T follicular helper cell (primary cell): ENCODE measurements at places on chromosomes 16 and 17.

DNA sequence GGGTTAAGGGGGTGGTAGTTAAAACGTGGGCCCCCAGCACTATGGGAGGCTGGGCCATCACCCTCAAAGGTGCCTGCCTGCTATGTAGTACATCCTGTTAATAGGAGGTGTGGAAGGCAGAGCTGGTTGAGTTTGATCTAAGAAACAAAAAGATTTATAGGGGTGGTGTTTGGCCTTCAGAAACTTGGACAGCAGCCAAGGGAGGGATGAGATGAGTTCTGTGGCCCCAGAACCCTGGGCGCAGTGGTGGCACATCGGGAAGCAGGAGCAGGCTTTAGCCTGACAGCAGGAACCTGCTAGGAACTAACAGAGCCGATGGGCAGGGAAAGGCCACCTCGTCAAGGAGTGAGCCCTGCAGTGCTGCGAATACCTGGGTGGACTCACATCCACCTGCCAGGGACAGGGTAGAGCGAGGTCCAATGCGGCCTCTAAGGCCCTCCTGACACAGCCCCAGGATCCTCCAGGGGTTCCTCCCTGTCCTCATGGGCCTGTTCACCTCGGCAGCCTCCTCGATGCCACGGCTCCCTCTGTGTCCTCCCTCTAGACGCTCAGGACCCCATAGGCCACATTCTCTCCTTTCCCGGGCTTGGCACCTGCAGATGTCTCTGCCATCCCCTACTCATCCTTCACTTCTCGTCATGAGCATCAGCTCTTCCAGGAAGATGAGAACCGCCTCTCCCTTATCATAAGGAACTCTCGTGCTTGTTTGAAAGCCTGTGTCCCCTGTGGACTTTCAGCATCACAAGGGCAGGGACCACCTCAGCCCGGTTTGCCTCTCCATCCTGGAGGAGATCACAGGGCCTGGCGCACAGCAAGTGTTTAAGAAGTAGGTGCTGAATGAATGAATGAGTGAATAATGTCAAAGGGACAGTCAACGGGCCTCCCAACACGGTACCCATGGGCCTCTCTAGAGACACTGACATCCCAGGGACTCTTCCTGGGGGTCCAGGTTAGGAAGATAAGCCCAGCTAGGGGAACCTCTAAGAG lies 103.5 kb upstream of the TNRC6C start:
- no peak for DNase-seq

DNA sequence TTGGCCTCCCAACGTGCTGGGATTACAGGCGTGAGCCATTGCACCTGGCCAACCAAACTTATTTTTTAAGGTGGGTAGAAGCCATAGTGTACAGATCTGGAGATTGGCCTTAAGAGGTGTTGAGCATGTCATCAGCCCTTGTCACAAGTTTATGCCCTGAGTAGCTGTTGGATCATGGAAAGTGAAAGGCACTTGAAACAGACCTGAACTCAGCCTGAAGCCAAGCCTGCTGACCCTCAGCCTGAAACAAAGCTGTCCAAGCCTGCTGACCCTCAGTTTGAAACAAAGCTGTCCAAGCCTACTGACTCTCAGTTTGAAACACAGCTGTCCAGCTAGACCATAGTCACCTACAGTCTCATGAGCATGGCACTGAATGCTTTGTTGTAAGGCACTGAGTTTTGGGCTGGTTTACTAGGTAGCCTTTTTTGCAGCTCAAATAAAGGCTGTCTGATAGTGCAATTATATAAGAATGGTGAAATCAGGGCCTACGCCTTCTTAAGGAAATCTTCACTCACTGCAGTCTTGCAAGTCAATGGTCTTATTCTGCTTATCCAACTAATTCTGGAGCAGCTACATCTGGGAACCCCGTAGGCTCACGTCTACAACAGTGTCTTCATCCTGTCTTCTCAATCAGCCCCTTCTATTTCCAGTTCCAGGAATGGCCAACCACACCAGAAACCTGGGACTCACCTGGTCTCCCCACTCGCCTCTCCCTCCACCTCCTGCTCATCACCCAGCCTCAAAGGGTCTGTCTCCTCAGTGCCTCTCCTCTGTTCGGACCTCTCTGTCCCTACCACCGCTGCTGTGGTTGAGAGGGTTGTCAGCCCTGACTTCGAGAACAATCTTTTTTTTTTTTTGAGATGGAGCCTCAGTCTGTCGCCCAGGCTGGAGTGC lies 2.9 kb upstream of the NPIPB15 start:
- no peak for DNase-seq

GRCh38 chr16:13314633-13315032 lies 413.2 kb downstream of the SHISA9 start:
- no peak for DNase-seq

DNA sequence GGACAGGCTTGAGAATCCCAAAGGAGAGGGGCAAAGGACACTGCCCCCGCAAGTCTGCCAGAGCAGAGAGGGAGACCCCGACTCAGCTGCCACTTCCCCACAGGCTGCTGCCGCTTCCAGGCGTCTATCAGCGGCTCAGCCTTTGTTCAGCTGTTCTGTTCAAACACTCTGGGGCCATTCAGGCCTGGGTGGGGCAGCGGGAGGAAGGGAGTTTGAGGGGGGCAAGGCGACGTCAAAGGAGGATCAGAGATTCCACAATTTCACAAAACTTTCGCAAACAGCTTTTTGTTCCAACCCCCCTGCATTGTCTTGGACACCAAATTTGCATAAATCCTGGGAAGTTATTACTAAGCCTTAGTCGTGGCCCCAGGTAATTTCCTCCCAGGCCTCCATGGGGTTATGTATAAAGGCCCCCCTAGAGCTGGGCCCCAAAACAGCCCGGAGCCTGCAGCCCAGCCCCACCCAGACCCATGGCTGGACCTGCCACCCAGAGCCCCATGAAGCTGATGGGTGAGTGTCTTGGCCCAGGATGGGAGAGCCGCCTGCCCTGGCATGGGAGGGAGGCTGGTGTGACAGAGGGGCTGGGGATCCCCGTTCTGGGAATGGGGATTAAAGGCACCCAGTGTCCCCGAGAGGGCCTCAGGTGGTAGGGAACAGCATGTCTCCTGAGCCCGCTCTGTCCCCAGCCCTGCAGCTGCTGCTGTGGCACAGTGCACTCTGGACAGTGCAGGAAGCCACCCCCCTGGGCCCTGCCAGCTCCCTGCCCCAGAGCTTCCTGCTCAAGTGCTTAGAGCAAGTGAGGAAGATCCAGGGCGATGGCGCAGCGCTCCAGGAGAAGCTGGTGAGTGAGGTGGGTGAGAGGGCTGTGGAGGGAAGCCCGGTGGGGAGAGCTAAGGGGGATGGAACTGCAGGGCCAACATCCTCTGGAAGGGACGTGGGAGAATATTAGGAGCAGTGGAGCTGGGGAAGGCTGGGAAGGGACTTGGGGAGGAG lies at the start of gene CSF3:
CSF3 (plus strand) TSS at position 436 of the 993 bp plus-strand sequence; CDS start at position 471, 35 bp downstream.
- no peak for DNase-seq

DNA sequence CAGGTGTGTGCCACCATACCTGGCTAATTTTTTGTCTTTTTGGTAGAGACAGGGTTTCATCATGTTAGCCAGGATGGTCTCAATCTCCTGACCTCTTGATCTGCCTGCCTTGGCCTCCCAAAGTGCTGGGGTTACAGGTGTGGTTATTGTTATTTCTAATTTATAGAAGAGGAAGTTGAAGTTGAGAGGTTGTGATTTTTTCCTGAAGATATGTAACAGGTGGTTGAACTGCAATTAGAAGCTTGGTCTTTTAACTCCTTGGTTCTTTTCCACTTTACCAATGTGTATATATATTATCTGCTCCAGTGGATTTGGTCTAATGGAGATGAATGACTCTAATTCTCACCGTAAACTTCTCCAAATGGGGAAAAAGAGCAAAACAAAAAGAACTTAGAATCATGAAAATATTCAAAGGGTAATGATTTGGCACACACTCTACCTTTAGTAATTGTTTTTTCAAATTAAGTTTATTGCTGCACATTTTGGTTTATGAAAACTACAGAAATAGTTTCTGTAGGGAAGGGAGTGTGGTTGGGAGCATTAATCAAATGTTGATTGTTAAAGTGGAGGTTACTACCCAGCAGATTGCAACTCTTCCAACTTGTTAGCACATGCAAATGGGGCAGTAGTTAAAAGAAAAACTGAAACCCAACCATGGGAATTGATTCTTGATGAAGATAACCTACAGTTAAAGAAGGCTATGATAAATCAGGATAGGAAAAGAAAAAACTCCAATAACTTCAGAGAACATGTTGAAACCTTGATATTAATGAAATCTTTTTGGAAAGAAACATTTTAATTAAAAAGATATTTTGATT lies 1.8 kb upstream of the KRT10 start:
- no peak for DNase-seq

DNA sequence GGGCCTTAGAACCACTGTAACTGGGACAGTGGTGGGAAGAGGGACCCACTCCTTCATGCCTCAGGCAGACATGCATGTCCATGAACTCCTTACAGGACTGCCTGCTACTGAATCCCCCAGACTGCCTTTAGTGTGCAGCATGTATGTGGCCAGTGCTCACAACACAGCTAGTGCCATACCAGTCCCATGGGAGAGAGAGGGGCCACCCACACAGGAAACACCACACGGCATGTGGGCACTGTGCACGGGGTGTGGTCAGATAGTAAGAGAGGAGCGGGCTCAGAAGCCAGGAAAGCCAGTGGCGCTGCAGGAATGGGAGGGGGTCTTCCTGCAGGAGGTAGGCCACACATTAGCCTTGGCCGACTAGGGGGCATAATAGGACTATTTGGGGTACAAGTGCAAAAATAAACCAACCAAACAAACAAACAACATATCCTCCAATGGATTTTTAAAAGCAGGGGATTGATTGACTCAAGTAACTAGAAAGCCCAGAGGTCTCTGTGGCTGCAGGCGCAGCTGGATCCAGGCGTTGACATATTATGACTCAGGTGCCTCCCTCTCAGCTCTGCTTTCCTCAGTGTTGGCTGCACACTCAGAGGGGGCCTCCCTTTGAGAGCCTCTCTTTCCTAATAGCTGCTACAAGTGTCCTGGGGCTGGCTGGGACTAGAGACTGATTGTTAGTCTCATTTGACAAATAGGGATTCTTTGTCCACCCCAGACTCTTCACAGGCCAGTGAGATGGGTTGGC lies 104.4 kb downstream of the AMFR start:
- DNase-seq: no peak

DNA sequence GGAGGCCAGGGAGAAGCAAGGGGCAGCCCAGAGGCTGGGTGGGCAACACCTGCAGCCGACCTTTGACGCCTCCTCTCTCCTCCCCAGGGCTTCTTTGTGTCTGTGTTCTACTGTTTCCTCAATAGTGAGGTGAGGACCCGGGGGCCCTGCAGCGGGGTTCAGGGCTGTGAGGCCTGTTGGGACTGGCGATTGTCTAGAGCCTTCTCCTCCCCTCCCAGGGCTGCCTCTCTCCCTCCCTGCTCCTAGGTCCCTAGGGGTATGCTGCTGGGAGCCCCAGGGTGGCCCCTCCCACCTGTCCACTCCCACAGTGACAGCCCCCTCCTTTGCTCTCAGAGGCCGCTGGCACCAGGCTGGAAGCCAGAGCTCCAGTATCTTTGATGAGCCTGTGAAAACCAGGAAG lies 10.8 kb upstream of the SPPL2C start:
- no peak for DNase-seq

- no peak for DNase-seq
Observed at GRCh38 chr16:64870859-64871258, 251.0 kb downstream of the CDH11 start.

DNA sequence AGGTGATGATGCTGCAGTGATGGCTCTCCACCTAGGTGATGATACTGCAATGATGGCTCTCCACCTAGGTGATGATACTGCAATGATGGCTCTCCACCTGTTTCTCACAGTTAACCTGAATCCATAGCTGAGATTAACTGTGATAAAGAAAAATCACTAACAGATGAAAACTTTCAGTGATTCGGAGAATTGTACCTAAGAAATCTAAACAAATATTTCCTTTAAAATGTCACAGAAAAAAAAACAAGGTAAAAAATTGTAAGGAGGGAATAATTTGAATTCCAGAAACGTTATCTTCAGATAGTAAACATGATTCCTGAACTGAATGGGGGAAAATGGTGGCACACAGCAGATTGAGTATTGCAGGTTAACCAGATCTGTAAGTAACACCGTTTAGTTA lies 113.4 kb downstream of the MAP2K4 start:
- DNase-seq: no peak

GRCh38 chr17:77965352-77965751 lies 6.8 kb downstream of the TNRC6C start:
- DNase-seq: no peak

DNA sequence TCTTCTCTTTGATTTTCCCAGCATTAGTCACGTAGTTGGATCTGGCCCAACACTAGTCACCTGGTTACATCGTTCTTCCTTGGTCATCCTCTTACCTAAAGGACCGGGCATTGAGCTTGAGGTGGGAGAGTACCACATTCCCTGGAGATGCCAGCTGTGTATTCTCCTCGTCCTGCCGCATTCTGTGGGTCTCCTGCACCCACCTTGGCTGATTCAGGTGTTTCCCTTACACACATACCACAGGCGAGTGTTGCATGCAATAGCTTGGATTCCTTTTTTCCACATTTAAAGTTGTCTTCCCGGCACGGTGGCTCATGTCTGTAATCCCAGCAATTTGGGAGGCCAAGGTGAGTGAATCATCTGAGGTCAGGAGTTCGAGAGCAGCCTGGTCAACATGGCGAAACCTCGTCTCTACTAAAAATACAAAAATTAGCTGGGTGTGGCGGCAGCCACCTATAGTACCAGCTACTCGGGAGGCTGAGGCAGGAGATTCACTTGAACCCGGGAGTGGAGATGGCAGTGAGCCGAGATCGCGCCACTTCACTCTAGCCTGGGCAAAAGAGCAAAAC lies 21.6 kb upstream of the CLEC18C start:
- no peak for DNase-seq

GRCh38 chr16:75416904-75417565 lies 16.3 kb downstream of the CFDP1 start:
- DNase-seq: no peak

DNA sequence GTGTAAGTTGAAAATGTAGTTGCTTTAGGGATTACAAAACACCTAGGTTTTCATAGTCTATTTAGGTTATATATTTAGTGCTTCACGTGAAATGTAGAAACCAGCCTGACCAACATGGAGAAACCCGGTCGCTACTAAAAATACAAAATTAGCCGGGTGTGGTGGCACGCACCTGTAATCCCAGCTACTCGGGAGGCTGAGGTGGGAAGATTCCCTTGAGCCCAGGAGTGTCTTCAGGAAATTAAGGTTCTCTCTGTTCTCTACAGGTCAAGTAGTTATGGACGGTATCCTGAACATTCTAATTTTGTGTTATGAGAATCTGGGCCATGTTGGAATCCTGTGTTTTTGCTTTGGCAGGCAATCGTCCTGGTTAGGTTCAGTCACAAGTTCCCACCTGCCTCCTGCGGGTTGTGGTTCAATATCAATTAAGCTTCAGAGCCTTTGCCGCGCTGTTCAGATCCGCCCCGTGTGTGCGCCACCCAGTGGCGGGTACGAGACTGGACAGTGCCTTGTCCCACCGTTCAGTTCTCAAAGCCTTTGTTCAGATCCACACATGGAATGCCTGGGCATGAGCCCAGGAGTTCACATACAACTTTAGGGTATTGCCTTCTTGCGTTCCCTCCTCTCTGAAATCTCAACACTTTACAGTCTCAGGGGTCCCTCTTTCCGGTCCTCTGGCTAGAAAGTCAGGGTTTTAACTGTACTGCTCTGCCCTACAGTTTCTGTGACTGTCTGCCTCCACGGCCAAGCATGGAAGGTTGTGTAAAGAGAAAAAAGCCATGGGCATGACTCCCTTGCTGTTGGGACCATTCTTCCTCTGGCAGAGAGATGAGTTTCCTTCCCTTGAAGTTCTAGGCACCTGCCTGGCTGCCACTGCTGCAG lies 41.7 kb downstream of the HEATR6 start:
- peak; percentile 44 for DNase-seq
